ENCODE measurements at places on chromosomes 11 and 22. TPM values are rescaled to one million over a fixed set of nuclear protein-coding genes. Genes with fewer than 3 reads are reported as not detected.
A peak's percentile ranks its signal among the peaks of the same experiment; 100 is the strongest.

GRCh38 chr11:112751772-112752171, 209.4 kb upstream of the NCAM1 start:
- DNase-seq, result no peak

Gene TSGA10IP
- total RNA-seq, result not detected

DNA sequence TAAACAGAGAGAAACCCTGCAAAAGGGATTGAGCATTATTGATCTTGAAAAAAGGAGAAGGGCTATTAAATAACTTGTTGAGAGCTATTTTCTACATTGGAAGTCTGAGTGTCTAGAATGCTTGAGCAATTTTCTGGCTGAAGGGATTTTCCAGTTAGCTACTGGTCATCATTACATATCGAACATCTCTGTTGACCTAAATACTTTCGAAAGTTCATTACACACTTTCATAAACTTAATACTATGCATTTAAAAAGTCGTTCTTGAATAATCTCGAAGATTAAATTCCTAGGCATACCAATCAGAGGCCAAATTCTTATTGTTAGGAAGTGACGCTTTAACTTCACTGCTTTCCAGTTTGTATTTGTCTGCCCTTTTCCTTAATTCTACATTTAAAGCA, 13.7 kb downstream of the ETS1 start:
- no peak for DNase-seq

DNA sequence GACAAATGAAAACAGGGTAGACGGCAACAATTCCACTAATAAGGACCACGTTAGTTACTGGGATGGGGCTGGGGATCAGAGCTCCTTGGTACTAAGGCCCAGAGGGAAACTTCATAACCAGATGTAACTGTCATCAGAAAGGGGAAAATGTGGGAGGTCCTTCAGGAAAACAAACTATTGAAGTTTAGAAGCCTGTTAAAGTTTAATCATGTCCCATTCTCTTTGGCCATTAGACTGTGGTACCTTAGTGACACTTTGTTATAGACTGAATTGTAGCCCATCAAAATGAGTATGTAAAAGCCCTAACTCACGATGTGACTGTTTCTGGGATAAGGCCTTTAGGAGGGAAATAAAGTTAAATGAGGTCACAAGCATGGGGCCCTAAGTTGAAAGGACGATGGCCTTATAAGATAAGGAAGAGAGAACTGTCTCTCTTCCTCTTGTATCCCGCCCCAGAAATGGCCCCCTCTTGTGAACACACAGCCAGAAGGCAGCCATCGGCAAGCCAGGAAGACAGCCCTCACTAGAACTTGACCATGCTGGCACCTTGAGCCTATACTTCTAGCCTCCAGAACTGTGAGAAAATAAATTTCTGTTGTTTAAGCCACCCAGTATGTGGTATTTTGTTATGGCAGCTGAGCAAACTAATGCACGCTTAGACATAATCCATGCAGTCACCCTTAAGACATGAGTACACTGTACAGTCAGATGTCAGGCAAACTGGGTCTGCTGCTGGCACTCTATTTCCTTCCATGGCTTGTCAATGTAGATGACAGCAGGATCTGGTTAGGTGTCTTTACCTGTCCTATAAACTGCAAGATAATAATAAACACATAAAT, 26.9 kb upstream of the USP47 start:
- DNase-seq, result no peak

- no peak for DNase-seq
Observed at GRCh38 chr11:94405062-94405833, 4.0 kb upstream of the GPR83 start.

DNA sequence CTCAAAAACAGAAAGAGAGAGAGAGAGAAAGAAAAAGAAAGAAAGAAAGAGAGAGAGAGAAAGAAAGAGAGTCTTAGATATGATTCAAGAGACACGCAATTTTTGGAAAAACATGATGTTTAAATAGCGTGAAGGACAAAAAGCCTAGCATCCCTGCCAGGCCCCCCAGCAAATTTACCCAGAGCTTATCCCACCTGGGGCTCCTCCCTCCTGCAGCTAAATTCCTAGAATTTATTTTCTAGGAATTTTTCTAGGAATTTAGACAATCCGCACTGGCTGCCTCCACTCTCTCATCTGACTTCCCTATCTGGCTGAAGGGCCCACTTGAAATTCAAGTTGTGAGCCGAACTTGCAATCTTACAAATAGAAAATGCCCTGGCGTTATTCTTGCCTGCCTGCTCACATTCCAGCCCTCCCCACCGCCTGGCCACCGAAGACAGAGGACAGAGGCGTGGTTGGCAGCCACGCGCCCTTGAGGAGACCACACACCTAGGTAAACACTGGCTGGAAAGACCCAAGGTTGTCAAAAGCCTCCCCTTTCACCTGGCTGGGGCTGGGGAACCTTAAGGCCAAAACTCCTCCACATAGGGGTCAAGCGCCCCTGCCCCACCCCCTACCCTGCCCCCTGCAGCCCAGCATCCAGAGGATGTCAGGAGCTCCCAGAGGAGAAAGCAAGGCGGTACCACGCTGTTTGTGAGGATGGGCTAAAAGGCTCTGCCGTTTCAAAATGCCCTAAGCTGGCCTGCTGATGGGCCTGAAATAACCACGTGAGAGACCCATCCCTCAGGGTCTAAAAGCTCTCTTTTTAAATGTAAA, 42.2 kb downstream of the AHNAK start:
- peak; percentile 41 for DNase-seq

Data from hepatocyte (in vitro differentiated cells).